Neural cell (in vitro differentiated cells): ENCODE measurements at places on chromosomes 1 and 21. TPM values are rescaled to one million over a fixed set of nuclear protein-coding genes. Genes with fewer than 3 reads are reported as not detected.

The ENO1 gene
- polyA plus RNA-seq, result 199 and 260 TPM in 2 replicates

The SH2D2A gene
- not detected in 2 replicates for polyA plus RNA-seq

The SPATA6 gene
- polyA plus RNA-seq, result 2.6 and 3.2 TPM in 2 replicates

The FAM43B gene
- polyA plus RNA-seq, result 0.52 and 1.3 TPM in 2 replicates

The TNFRSF18 gene
- not detected in 2 replicates for polyA plus RNA-seq

The GSTM5 gene
- not detected in 2 replicates for polyA plus RNA-seq

The GPX7 gene
- polyA plus RNA-seq, result 1.3 and 1.8 TPM in 2 replicates

The SLC5A9 gene
- polyA plus RNA-seq, result 0.32 TPM in 1 of 2 replicates, not detected in the other

The ARHGEF10L gene
- 123 and 142 TPM in 2 replicates for polyA plus RNA-seq

The SLC45A1 gene
- 7.1 and 13.7 TPM in 2 replicates for polyA plus RNA-seq

The UBQLN4 gene
- 34.9 and 39.3 TPM in 2 replicates for polyA plus RNA-seq

The TMEM53 gene
- polyA plus RNA-seq, result 13.4 and 21.4 TPM in 2 replicates

The CA6 gene
- polyA plus RNA-seq, result not detected in 2 replicates

The ATP1B1 gene
- 98.8 and 114 TPM in 2 replicates for polyA plus RNA-seq
